ENCODE measurements at places on chromosomes 7 and 10.

DNA sequence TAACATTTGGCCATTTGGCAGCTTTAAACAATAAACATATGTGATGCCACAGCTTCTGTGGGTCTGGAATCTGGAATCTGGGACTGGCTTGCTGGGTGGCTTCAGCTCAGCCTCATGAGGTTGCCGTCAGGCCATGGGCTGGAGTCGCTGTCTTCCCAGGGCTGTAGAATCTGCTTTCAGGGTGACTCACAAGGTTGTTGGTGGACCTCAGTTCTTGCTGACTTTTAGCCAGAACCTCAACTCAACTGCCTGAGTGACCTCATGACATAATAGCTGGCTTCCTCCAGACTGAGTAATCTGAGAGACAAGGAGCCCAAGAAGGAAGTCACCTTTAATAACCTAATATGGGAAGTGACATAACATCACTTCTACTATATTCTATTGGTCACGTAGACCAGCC lies 44.6 kb upstream of the TSPAN13 start:
- peak; percentile 15 for DNase-seq

- no peak for DNase-seq
Observed at GRCh38 chr10:44898665-44899064, 12.5 kb upstream of the TMEM72 start.

DNA sequence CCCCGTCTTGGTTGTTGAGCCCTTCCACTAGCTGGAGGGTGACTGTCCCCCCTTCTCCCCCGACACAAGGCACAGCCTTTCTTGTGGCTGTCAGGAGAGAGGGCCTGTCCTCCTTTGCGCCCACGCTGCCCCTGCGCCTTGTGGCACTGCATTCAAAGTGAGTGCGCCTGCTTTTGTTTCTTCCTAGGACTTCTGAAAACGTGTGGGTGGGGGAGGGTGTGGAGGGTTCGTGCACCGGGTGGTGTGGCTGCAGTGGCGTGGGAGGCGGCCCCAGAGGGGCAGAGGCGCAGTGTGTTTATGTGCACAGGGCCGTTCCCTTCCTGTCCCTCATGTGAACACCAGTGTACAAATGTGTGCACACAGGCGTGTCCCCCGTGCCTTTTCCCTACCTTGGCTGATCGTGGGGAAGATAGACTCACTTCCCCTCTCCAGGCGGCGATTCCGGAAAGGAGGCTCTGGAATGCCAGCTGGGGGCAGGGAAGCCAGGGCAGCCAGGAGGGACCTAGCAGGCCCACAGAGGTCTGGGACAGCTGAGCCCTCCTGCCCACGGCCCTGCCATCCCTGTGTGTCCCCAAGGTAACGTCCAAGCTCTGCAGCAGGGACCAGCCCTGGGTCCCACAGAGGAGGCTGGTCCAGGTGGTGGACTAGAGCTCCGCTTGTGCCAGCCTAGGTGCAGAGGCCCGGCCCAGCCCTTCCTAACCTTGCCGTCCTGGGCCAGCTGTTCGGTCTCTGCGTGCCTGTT lies 88.8 kb downstream of the LHPP start:
- no peak for DNase-seq

- no peak for DNase-seq
Observed at GRCh38 chr7:36127075-36127740, 25.8 kb upstream of the EEPD1 start.

- DNase-seq: no peak
Observed at GRCh38 chr7:104584620-104585019, 256.2 kb downstream of the LHFPL3 start.

DNA sequence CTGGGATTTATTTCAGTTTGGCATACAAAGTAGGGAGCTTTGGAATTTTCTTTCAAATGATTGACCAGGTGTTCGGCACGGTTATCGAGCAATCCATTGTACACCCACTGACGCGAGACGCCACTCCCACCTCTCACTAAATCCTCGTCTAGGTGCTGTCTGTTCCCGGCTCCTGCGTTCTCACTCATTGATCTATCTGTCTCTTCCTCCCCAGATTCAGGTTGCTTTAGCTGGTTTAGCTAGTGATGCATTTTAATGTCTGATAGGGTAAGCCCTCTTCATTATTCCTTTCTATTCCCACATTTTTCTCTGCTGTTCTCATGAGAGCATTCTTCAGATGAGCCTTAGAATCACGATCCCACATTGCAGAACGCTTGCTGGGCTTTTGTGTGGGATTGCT lies 91.7 kb downstream of the ELFN1 start:
- DNase-seq: no peak

DNA sequence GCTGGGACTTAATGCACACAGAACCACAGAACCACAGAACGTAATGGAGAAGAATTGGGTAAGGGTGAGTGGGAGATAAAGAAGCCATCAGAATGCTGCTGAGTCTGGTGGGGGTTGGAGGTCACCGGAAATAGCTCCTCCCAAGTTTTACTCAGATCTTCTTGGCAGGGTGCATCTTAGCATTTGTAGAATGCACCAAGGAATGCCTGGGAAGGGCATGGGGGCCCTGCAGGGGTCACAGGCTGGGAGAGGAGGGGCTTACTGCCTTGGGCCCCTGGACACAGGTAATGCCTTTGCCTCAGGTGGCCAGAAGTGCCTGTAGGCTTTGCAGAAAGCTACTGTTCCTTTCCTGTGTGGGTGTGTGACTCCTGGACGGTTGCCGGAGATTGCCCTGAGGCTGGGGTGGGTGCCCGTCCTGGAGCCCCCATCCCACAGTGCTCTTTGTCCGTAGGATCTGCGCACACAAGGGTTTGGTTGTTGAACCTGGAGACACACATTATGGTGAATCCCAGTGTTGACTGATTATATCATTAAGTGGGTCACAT lies 55.1 kb downstream of the MGMT start:
- no peak for DNase-seq

DNA sequence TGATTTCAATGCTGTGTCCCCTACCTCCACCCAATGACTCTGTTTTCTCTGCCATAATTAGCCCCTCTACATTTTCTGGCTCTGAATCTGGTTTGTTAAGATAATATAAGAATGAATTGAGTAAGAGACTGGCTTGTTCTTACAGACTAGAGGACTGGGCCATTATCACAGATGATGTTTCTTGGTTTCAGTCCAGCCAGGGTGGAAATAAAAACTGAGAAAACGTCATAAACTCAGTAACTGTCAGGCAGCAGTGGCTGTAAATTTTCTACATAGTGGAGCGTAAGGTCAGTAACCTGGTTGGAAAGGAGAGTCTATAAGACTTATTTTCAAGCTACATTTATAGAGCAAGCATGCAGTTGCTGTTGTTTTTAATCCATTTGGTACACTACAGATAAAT lies 485.4 kb downstream of the HTR7 start:
- no peak for DNase-seq

- no peak for DNase-seq
Observed at GRCh38 chr10:78927257-78927995, 141.3 kb upstream of the ZMIZ1 start.

- DNase-seq: no peak
Observed at GRCh38 chr10:86102031-86102430, 264.6 kb downstream of the GRID1 start.

DNA sequence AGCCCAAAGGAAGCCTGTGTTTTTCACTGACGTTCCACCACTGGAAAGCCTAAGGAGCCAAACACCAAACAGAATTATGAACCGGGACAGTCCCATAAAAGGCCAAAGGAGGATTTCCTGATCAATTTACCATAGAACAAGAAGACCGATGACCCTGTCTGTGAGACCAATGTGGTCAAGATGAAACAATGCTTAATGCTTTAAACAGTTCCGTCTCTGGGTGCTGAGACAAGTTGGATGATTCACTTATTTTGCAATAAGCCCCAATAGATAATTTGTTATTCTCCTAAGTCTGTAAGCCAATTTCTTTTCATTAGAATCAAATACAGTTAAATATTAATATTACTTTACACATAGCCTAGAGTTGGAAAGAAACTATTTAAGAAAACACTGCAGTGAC lies 134.9 kb downstream of the MICU1 start:
- DNase-seq: no peak

- DNase-seq: no peak
Observed at GRCh38 chr7:121285066-121285667, 43.6 kb upstream of the WNT16 start.

GRCh38 chr10:95601116-95601719 lies 40.0 kb upstream of the SORBS1 start:
- DNase-seq: peak; percentile 74

GRCh38 chr7:115293628-115294240 lies 371.8 kb downstream of the MDFIC start:
- DNase-seq: no peak

DNA sequence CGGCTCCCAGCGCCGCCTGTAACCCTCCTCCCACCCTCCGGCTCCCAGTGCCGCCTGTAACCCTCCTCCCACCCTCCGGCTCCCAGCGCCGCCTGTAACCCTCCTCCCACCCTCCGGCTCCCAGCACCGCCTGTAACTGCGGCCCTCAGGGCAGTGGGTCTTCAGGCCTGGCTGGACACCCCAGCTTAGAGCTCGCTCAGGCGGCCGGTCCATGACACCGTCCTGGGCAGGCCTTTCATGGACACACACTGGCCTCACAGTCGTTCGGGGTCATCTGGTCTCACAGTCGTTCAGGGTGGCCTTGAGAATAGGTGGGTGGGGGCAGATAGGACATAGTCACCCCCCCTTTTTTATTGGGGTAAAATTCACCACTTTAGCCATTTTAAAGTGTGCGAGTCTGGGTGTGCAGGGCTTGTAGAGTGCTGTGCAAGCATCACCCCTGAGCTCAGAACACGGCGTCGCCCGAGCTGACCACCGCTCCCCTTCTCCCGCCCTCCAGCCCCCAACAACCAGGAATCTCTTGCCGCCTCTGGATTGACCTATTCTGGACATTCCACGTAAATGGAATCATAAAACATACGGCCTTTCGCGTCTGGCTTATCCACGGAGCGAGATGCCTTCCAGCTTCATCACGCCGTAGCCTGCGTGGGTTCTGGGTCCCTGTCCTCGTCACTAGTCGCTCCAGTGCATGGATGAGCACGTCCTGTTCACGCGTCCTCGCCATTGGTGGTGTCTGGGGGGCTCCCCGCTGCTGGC lies 41.1 kb upstream of the CFAP46 start:
- no peak for DNase-seq

GRCh38 chr10:118495499-118495898 lies 99.9 kb downstream of the PRLHR start:
- no peak for DNase-seq

DNA sequence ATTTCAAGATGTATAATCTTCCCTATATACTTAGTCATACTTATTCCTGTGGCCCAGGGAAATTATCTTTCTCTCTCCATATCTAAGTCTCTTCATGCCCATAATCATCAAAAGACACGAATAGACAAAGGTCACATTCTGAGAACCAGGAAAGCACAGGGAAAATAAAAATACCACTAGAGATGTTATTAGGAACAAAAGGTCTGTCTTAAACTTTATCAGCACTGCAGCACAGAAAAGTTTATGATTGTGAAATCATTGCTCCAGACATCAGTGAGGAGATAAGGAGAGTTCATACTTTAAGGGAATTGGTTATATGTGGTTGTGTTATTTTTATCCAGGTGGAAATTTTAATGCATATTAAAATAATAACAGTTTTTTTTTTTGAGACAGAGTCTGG lies 974.6 kb upstream of the CELF2 start:
- DNase-seq: no peak

DNA sequence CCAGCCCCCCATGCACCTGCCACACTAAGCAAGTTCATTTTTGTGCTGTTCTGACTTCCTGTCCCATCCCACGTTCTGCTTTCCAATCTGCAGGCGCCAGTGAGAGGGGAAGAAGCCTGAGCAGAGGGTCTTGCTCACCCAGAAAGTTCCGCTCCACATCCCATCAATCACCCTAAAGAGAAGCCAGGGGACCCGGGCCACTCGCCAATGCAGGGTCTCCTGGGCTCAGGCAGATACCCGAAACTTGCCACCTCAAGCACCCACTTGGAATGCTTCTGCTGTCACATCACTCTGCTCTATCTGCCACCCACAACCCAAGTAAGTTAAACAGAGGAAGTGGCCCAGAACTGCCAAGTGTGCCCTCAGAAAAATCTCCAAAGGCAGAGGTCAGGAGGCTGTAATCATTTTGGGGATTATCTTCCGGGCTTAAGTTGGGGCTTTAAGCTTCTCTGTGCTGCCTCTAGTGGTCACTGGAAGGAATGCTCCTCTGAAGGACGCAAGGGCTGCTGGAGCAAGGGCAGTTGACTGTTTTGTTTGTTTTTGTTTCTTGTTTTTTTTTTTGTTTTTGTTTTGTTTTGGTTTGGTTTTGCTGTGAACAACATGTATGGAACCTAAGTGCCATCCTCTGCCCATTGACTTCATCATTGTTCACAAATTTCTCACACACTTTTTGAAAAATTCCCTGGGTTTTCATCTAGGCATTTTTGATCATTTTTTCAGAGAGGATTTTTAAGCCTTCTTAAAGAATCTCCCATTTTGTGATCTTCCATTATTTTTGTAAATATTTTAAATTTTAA lies 25.5 kb downstream of the PRR15 start:
- peak; percentile 81 for DNase-seq

- DNase-seq: no peak
Observed at GRCh38 chr10:97788552-97789442, 17.0 kb upstream of the SFRP5 start.

- no peak for DNase-seq
Observed at GRCh38 chr7:43781726-43782607, 23.5 kb downstream of the BLVRA start.

- DNase-seq: no peak
Observed at GRCh38 chr10:11242443-11243387, 225.0 kb downstream of the CELF2 start.

DNA sequence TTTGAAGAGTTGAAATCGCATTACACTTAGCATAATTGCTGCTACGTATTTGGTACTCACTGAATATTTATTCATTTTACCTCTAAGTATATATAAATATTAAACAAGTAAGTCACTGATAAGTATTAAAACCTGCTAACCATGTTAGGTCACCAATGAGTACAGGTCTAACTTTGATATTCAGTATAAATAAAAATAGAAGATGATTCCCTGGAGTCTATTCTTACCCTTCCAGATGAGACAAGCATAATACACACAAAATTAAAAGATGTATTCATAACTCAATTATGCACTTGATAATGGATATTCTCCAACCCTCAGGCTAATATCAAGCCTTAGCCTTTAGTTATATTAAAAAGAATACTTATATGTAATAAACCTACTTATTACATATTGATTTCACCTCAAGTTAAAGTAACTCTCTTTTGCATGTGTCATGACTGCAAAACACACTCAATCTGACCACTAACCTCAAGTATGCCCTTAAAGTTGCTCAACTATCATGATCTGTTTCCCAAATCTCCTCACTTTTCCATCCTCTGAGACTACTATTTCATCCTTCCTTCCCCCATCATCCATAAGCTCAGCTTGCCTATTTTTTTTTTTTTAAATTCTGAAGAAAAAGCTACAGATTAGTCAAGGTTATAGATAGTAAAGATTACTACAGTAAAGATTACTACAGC lies 46.8 kb downstream of the IPMK start:
- no peak for DNase-seq

All from hematopoietic multipotent progenitor cell (in vitro differentiated cells).